ENCODE measurements at places on chromosomes 16 and 17. TPM values are rescaled to one million over a fixed set of nuclear protein-coding genes. Genes with fewer than 3 reads are reported as not detected.

KRTAP2-3 gene
- total RNA-seq: not detected

FLII gene
- total RNA-seq: 272 TPM

KRTAP4-5 gene
- not detected for total RNA-seq

ITGAD gene
- not detected for total RNA-seq

TNFSF12 gene
- 23.3 TPM for total RNA-seq

- peak; percentile 24 for DNase-seq
Measured at GRCh38 chr16:1991135-1991551, 1.4 kb downstream of the SYNGR3 start.

- no peak for DNase-seq
Measured at GRCh38 chr17:53527473-53527872, 295.3 kb upstream of the KIF2B start.

- DNase-seq: no peak
Measured at GRCh38 chr17:60506312-60506711, 19.7 kb downstream of the APPBP2 start.
